ENCODE measurements at places on chromosomes 2 and 18. TPM values are rescaled to one million over a fixed set of nuclear protein-coding genes. Genes with fewer than 3 reads are reported as not detected.

The ACTG2 gene
- total RNA-seq = 2.9 TPM

The LHCGR gene
- not detected for total RNA-seq

DNA sequence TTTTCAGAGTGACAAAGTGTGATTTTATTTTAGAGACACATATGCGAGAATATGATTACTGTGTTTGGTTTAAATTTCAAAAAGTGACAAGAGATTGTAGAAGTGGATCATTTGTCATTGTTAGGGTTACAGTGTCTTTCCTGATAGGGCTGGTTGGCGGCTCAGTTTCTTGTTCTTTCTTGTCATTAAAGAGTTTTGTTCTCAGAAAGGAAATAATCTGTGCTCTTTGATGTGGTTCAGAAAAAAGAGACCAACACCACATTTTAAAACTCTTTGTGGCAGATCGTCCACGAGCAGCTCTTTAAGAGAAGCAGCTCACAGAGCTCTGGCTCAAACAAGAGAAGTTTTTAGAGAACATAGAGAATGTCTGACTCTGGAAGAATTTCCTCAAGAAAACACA is 45.6 kb upstream of the ZNF532 start:
- no peak for DNase-seq

The SH3RF3 gene
- total RNA-seq = 4.3 TPM

DNA sequence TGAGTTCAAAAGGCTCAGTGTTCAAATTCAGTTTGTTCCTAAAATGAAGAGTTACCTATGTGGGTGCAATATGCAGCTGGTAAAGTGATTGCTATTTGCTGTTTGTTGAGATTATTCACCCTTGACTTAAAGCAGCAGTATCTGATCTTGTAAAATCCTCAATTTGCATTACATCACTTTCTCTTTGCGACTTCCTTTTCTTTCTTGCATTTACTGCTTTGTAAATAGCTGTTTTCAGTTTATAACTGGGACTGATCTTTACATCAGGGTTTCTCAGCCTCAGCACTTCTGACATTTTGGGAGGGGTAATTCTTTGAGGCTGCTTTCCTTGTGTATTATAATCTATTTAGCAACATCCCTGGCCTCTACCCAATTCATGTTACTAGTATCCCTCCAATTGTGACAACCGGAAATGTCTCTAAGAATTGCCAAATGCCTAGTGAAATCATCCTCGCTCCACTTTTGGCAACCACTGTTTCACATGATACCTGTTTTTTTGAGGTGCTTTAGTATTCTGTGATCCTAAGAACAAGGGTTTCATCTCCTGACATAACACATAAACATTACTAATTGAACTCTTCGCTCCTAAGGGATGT is 12.1 kb upstream of the ERCC3 start:
- DNase-seq = no peak

Data from RPMI7951 (cell line).